RKO (cell line): ENCODE measurements at places on chromosomes 1 and 21.

DNA sequence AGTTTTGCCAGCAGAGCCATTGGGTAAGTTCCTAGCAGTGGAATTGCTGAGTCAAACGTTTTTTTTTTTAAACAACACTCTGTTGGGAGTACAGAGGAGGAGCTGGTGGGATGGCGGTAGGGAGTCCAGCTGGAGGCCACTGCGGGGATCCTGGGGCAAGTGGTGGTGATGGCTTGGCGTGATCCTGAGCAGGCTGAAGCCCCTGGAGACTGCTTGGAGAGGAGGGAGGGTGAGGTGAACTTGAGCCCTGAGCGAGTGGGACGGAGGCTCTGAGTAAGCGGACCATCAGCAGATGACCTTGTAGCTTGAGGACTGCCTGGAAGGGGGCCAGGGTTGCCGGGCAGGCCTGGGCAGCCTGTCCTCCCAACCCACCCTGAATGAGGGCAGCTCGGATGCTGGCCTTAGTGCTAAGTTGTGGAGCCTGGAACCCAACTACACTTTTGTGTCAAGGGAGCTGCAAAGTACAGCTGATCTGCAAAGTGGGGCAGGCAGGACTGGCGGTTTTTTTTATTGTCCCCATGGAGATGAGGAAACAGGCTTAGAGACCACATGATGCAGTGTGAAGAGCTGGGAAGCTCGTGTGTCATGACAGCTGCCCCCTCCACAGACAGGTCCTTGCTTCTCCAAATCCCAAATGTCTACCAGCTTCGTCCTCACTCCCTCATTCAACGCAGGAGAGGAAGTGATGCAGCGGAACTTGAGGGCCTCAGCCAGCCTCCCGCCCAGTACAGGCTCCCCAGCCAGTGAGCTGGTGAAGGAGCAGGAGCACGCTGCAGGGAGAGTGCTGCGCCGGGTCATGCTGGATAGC, 20.2 kb downstream of the MRPL37 start:
- DNase-seq: no peak

DNA sequence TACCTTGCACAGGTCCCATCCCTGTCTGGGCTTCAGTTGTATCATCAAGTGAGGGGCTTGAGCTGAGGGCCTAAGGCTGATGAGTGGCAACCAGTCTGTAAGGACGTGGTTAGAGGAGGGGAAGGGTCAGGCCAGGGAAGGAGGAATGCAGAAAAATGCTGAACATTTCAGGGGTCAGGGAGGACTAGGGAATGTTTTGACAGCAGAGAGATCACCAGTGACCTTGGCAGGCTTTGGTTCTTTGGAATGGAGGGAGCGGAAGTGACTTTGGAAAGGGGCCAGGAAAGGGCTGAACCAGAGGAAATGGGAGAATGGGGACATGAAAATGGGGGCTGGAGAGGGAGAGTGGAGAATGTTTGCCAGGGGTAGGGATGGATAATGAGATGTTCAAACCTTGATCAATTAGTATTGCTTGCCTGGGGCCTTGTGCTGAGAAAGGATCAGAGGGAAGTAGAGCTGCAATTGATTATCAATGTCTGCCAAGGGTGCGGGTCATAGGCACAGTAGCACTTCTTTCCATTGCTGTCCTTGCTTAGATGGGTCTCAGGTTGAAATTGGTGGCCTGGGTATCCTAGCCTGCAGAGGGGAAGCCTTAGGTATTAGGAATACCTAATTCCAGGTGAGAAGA, 7.4 kb downstream of the LDLRAP1 start:
- no peak for DNase-seq

GRCh38 chr1:112317140-112317539, 78.9 kb upstream of the CTTNBP2NL start:
- DNase-seq: no peak

GRCh38 chr1:26138974-26139558, 19.8 kb upstream of the FAM110D start:
- DNase-seq: no peak

GRCh38 chr1:32775640-32776337, 41.4 kb downstream of the YARS1 start:
- no peak for DNase-seq

- DNase-seq: no peak
Observed at GRCh38 chr1:86567341-86567740, 20.5 kb downstream of the CLCA4 start.

DNA sequence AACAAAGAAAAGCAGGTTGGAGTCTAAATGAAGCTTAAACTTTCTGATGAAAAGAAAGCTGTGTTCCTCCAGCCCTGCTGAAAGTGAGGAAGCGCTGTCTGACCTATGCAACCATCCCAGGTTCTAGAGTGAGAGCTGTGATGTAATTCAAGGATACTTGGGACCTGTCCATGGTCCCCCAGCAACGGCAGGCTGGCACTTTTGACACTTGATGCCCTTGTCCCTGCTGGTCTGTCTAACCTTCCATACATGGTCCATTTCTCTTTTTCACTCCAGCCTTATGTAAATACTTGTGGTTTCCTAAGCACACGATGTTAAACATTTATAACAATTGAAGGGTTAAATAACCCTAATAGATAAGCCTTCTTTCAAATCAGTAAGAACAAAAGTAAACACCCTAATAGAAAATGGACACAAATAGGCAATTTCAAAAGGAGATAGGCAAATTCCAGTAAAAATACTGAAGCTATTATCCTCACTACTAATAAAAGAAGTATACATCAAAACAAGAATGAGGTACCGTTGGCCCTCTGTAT, 17.7 kb upstream of the KDM4A start:
- no peak for DNase-seq

DNA sequence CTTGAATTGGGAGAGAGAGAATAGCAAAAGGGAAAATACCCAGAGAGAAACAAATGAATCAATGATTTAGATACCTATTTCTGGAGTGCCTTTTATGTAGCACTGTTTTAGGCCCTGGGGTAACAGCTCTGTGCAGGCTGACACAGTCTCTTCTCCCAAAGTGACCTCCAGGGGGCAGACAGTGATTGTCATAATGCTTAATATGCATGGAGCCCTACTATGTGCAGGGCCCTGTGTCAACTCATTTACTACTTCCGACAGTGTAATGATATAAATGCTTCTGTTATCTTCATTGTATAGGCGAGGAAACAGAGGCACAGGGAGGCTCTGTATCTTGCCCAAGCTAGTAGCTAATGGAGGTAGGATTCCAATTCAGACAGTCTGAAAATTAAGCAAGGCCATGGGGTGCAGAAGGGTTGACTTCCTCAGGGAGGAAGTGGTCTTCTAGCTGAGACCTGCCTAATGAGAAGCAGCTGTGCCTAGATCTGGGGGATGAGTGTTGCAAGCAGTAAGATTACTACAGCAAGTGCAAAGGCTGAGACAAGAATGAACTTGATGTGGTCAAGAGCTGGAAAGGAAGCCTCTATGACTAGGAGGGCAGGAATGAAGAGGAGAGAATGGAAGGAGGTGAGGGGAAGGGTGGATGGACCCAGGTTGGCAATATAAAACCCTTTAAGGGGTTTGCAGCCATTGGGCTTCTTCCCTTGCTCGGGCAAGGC, 16.2 kb upstream of the SERINC2 start:
- no peak for DNase-seq
